ENCODE measurements at places on chromosomes 5 and 9.

DNA sequence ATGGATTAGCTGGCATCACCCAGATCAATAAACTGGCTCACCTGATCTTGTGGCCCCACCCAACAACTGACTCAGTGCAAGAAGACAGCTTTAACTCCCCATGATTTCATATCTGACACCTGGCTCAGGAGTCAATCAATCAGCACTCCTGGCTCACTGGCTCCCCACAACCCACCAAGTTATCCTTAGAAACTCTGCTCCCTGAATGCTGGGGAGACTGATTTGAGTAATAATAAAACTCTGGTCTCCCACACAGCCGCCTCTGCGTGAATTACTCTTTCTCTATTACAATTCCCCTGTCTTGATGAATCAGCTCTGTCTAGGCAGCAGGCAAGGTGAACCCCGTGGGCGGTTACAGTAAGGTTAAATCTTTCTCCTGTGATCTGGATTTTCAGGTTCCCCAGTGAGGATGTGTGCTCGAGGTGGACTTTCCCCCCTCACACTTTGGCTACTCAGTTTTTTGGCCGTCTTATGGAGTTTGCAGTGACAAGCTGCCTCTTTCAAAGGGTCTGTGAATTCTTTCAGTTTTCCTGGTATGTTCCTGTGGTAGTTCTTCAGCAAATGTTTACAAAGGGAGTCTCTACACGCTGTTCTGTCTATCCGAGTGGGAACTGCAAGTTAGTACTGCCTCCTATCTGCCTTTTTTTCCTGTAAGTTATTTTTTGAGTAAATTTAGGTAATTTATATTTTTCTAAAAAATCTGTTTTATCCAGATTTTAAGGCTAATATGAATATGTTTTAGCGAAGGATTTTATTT, 500.2 kb upstream of the NUDT12 start:
- no peak for DNase-seq

DNA sequence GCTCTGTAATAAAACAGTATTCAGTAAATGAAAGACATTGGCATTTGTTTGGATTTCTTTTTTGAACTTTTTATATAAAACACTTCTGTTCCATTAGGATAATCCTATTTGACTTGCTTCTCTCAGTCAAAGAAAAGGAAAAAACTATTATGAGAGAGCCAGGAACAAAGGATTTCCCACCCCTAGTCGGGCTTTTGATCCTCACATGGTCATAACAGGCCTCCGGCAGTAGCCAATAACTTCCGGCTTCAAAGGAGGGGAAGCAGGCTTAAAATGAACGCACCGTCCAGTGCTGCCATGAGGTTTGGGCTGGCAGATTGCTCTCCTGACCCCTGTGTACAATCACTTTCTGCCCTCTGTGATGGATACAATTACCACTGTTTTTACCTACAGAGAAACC, 209.3 kb downstream of the ZNF608 start:
- DNase-seq, result no peak

- DNase-seq, result no peak
Observed at GRCh38 chr5:166433679-166434078, 1857.8 kb upstream of the WWC1 start.

GRCh38 chr9:20649381-20649780, 27.1 kb upstream of the MLLT3 start:
- DNase-seq, result no peak

GRCh38 chr5:7629561-7629960, 221.4 kb downstream of the CFAP90 start:
- no peak for DNase-seq

DNA sequence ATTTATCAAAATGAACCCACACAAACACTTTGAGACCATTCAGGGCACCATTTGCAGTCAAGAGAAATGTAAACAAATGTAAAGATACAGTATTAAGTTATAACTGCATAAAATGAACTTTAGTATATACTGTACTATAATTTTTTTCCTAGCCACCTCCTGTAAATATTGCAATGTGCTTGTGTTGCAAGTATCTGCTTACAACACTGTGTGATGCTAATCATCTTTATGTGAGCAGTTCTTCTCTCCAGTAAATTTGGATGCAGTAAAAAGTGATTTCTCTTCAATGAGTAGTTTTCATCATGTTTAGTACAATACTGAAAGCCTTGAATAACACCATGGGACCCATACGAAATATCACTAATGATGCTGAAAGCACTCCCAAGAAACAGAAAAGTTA, 9.4 kb downstream of the G3BP1 start:
- DNase-seq, result no peak

DNA sequence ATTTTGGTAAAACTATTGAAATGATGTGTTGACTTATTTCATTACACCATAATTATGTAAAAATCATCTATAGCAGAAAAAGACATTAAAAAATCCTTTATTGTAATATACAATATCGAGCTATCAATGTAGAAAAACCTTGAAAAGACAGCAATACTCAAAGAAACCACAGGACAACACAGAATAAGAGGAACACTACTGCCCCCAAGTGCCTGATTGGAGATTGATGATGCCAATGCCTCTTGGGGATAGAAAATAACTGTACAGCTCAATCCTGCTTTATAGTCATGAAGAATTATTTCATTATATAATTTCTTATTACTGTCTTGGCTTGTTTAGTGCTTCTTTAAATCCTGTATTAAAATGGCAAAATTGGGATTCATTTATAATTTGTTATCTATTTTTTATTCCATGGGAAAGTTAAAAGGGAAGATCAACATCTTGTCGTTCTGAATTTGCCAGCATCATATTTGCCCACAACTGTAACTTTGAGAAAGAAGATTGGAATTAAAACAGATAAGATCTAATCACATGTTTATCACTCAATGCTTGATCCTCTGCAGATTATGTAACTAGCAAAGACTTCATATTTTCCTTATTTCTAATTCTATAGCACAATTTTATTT, 337.5 kb downstream of the CDH9 start:
- peak; percentile 66 for DNase-seq

DNA sequence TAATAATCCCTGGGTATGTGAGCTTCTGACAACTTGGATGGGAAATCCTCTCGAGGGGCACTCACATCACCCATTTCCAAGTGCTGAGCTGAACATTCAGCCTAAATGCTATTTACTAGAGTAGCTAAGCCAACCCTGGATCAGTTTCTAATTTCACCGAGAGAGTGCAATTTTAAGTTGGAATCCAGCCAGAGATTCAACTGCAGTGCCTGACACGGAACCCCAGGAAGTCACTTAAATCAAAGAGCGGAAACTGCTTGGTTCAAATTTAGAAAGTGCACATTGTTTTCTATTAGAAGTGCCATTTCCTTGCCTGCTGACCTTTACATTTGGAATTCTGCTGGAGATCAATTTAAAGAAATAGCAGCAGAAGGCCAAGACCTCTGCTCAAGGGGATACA, 8.8 kb downstream of the SPRY4 start:
- DNase-seq, result no peak

DNA sequence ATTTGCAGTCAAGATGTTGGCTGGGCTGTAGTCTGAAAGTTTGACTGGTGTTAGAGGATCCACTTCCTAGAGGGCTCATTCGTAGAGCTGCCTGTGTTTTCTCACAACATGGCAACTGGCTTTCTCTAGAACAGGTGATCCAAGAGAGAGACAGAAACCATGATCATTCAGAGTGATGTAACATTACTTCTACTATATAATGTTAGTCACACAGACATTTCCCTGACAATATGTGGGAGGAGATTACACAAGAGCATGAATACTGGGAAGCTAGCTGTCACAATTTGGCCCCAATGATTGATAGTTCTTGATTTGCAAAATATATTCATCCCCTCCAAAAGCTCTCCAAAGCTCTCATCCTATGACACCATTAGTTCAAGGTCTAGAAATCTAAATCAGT, 10.9 kb upstream of the TMEM161B start:
- DNase-seq, result no peak

GRCh38 chr9:27189426-27189825, 80.4 kb downstream of the TEK start:
- DNase-seq, result no peak

DNA sequence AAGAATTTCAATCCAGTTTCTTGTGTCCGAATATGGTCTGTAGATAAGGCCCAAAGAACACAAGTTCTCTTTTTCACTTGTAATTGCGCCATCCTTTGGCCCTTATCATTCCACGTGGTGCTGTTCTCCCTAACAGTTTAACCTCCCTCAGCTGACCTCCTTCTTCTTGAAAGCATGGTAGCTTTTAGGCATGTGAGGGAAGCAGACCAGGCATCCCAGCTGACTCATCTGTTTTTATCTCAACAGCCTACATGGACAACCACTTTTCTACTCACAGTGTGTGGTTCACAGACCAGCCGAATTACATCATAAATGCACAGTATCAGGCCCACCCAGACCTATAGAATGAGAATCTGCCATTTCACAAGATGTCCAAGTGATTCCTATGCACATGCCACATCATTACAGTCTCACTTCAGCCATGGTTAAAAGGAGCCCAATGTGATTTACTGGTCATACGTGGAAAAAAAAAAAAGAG, 26.9 kb upstream of the PLIN2 start:
- DNase-seq, result peak; percentile 100

DNA sequence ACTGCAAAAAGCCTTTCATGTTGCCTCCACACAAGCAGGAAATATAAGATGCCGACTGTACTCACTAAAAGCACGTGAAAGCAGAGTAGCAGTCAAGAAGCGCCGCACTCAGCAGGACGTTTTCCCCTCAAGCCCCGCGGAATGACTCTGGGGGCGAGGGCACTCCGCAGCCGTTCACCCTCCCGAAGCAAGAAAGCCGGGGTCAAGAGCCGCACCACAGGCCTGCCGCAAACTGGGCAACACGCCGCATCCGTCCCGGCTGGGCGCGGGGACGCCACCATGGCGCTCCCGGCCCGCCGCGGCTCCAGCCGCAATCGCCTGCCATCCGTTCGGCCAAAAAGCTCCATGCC, 364 bp downstream of the RPS6 start:
- peak; percentile 40 for DNase-seq

- no peak for DNase-seq
Observed at GRCh38 chr5:122468351-122469116, 156.5 kb downstream of the SNCAIP start.

- DNase-seq, result peak; percentile 14
Observed at GRCh38 chr5:65102371-65102975, 333.7 kb downstream of the CWC27 start.

- DNase-seq, result peak; percentile 66
Observed at GRCh38 chr5:168987543-168988300, 313.2 kb downstream of the SLIT3 start.

DNA sequence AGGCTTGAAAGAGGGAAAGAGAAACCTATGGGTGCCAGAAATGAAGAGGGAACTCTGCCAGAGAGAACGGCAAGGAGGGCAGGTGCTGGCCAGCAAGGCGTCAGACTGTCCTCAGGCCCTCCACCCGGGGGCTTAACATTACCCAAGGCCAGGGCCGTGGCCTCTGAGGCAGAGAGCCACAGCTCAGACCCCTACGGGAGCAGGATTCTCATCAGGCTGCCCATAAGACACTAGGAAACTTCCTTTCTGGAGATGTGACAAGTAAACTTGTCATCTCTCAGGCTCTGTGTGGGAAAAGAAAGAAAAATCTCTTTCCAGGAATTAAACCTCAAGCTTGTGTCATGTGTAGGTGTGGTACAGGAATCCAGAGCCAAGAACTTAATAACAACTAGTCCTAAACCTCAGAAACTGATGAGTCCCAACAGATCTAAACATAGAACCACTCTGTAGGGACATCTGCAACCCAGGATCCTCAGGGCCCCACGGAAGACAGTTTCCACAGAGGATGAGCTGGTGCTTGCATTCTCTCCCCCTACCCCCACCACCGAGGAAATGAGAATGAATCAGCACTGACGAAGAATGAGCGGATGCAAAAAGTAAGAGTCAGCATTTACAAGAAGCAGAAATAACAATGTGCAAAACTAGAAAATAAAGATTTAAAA, 74.3 kb downstream of the DCP2 start:
- no peak for DNase-seq

DNA sequence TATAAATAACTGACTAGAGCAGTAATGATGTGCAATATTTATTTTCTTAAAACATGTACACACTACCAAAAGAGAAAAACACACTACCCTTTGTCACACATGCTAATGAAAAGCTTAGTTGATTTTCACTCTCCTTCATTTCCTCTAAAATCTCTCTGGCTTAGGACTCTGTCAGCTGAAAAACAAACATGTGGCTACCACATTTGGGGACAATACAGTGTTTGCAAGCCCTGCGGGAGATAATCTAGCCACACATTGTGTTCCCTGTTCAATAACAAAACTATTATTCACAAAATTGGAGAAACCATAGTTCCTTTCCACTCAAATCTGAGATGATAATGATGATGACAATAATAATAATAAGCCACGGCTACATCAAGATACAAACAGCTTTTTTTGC, 3.5 kb upstream of the LOX start:
- no peak for DNase-seq

DNA sequence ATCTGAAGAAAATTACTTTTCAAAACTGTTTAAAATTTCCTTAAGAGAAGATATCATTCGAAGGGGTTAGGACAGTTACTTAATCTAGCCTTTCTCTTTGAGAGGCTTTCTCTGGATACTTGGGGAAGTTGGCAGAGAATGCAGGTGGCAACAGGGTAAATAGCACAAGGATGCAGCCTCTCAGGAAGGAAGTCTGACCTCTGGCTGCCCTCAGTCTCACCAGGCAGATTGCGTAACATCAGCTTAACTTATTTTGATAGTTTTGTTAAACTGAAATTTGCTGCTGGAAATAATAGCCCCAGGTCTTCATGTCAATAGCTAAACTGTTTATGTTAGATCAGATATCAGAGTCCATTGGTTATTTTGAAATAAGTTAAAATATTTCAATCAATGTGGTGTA, 20.4 kb downstream of the CCDC192 start:
- no peak for DNase-seq

DNA sequence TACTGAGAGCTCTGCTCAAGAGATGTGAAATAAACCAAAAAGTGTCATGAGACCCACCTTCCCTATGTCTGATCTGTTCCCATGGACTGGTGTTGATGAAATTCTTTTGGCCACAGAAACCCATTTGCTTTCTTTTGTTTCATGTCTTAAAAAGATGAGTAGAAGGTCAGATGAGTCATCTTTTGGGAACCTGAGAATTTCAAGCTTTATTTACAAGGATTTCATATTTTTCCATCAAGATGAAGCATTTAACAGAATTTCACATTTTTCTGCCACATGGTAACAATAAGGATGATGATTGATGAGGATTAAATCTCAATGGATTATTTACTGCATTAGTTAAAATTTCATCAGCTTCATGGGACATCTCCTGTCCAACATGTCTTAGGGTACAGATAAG, 337.8 kb downstream of the DEPDC1B start:
- no peak for DNase-seq

DNA sequence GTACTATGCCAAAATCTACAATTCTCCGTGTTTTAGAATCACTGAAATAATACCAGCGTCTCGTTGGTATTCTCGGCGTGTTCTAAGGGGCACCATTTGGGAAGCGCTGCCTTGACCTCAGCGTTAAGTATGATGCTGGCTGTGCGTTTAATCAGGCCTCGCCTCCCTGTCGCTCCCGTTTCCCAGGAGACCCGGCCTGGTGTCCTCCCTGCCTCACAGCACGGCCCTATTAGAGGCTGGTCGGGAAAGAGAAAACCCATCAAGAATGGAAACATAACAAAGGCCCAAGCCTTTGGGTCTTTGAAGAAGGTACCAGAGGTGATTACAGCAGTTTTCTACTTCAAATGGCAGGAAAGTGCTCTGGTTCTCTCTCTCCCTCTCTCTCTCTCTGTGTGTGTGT, 30.0 kb downstream of the GFPT2 start:
- no peak for DNase-seq

- DNase-seq, result no peak
Observed at GRCh38 chr5:158301186-158301585, 442.2 kb upstream of the CLINT1 start.
